CD4-positive, alpha-beta memory T cell (primary cell): ENCODE measurements at places on chromosomes 7 and 10.

- H3K4me1 ChIP-seq, result no peaks in the 10 kb centered on the region
- no peaks in the 10 kb centered on the region for H3K36me3 ChIP-seq
- H3K4me3 ChIP-seq, result no peak overlapping the region
- no peaks in the 10 kb centered on the region for H3K27me3 ChIP-seq
These were observed 25.3 kb upstream of the SMIM30 start for GRCh38 chr7:113143486-113144257.

DNA sequence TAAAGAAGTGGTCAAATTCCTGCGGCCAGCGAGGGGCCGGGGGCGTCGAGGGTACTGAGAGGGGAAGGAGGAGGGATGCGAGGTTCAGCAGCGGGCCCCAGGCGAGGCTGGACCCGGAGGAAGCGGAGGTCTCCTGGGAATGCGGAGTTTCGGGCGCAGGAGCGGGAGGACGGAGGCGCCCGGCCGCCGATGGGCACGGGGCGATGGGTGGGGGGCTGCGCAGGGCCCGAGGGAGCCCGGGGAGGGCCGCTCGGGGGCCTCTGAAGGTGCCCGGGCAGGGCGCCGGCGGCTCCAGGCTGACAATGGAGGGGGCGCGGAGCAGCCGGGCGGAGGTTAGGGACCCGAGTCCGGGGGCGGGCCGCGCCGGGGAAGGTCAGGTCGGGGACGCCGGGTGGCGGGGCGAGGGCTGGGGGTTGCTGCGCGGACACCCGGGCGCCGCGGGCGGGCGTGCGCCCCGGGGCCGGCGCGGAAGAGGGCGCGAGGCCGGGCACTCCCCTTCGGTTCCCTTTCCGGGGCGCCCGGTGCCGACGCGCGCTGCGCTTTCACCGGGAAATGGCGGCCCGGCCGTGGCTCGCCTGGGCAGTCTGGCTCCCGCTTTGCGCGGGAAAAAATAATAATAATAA is 683 bp downstream of the MACROH2A2 start:
- H3K4me1 ChIP-seq, result no peaks in the 10 kb centered on the region
- H3K4me3 ChIP-seq, result no peak overlapping the region
- H3K36me3 ChIP-seq, result no peaks in the 10 kb centered on the region
- DNase-seq, result no peak
- peaks cover 16% of the 10 kb centered on the region for H3K27me3 ChIP-seq
- H3K27ac ChIP-seq, result no peak overlapping the region

DNA sequence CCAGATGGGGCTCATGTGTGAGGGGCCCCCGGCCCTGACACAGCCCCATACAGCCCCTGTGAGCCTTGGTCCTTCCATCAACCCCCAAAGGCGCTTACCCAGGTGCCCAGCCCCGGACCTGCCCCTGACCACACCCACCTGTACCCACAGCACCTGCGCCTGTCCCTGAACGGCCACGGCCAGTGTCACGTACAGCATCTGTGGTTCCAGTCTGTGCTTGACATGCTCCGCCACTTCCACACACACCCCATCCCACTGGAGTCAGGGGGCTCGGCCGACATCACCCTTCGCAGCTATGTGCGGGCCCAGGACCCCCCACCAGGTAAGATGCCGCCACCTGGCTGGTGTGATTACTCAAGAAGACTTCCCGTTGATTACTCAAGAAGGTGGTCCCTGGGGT is 33.5 kb downstream of the SH2B2 start:
- no peaks in the 10 kb centered on the region for H3K36me3 ChIP-seq
- no peaks in the 10 kb centered on the region for H3K4me1 ChIP-seq
- no peak overlapping the region for H3K4me3 ChIP-seq
- no peak overlapping the region for H3K27ac ChIP-seq
- no peak for DNase-seq

- no peaks in the 10 kb centered on the region for H3K27me3 ChIP-seq
- no peak overlapping the region for H3K4me3 ChIP-seq
- H3K4me1 ChIP-seq, result peaks cover 50% of the 10 kb centered on the region
- H3K36me3 ChIP-seq, result peaks cover 29% of the 10 kb centered on the region
- peak; percentile 60 for DNase-seq
These were observed 84.0 kb downstream of the NRBF2 start for GRCh38 chr10:63217120-63217605.

- no peak for DNase-seq
- H3K36me3 ChIP-seq, result no peaks in the 10 kb centered on the region
- H3K4me3 ChIP-seq, result no peak overlapping the region
- no peak overlapping the region for H3K27ac ChIP-seq
- no peaks in the 10 kb centered on the region for H3K27me3 ChIP-seq
These were observed 99.0 kb upstream of the SMIM30 start for GRCh38 chr7:113217314-113217713.

- DNase-seq, result no peak
- no peaks in the 10 kb centered on the region for H3K27me3 ChIP-seq
- H3K4me3 ChIP-seq, result no peak overlapping the region
- H3K27ac ChIP-seq, result no peak overlapping the region
These were observed 17.3 kb upstream of the ADRB1 start for GRCh38 chr10:114026189-114027040.

DNA sequence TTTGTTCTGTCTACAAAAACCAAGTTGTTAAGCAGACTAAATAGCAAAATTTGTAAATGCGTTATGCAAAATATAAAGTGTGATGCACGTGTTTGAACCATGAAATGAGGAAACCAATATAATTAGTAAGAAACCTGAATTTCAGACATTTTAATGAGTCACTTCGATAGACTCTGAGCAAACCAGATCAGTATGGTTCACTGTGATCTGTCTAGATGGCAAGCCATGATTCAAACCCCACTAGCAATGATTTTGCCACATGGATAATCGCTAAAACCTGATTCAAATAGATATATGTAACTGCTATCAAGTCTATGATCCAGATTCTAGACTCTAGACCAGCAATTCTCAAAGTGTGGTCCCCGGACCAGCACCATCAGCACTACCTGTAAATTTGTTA is 24.8 kb downstream of the ZC3HAV1 start:
- peaks cover 98% of the 10 kb centered on the region for H3K4me1 ChIP-seq
- no peak for DNase-seq
- H3K36me3 ChIP-seq, result peaks cover 89% of the 10 kb centered on the region
- H3K4me3 ChIP-seq, result no peak overlapping the region
- no peaks in the 10 kb centered on the region for H3K27me3 ChIP-seq

DNA sequence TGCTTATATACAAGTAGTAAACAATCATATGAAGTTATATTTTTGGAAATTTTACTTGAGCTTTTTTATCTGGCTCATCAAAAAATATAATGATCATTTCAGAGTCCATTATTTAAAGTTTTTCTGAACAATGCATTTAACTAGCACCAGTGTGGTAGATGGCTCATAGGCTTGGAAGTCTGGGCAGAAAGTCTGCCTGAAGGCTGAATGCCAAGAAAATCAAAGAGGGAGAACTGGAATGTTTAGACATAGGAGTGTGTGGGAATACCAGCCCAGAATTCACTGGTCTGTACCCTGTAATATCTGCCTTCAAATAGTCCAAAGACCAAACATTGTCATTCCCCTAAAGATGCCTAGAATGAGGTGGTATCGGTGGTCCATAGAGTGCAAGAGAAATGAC is 40.3 kb upstream of the ANK3 start:
- no peak overlapping the region for H3K4me3 ChIP-seq
- DNase-seq, result no peak
- H3K4me1 ChIP-seq, result no peaks in the 10 kb centered on the region
- no peaks in the 10 kb centered on the region for H3K36me3 ChIP-seq
- H3K27ac ChIP-seq, result no peak overlapping the region
- no peaks in the 10 kb centered on the region for H3K27me3 ChIP-seq

- H3K27ac ChIP-seq, result peak overlapping the region; percentile 51
- no peak overlapping the region for H3K4me3 ChIP-seq
- peaks cover 96% of the 10 kb centered on the region for H3K4me1 ChIP-seq
- no peaks in the 10 kb centered on the region for H3K36me3 ChIP-seq
These were observed 43.9 kb downstream of the APBB1IP start for GRCh38 chr10:26481914-26482550.

GRCh38 chr7:30567081-30567480 is 27.6 kb upstream of the GARS1 start:
- no peaks in the 10 kb centered on the region for H3K4me1 ChIP-seq
- no peak overlapping the region for H3K27ac ChIP-seq
- H3K36me3 ChIP-seq, result peaks cover 10% of the 10 kb centered on the region

DNA sequence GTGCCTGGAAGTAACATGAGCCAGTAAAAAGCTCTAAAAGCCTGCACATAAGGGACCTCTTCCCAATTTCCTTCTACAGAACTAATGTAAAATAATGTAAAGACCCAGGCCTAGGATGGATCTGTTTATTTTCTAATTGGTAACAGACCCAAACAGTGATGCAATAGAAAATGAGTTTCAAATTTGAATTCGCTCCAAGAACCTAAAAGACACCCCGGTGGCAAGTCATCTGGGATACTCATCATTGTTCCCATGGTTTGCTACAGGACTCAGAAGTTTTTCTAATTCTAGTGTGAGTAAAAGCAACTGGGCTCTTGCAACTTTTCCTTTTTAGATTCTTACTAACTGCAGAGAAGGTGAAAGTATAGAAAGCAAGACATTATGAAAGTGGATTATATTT is 271.3 kb upstream of the CACNA2D1 start:
- no peak overlapping the region for H3K4me3 ChIP-seq
- no peaks in the 10 kb centered on the region for H3K27me3 ChIP-seq
- H3K27ac ChIP-seq, result no peak overlapping the region
- no peak for DNase-seq
- no peaks in the 10 kb centered on the region for H3K4me1 ChIP-seq

DNA sequence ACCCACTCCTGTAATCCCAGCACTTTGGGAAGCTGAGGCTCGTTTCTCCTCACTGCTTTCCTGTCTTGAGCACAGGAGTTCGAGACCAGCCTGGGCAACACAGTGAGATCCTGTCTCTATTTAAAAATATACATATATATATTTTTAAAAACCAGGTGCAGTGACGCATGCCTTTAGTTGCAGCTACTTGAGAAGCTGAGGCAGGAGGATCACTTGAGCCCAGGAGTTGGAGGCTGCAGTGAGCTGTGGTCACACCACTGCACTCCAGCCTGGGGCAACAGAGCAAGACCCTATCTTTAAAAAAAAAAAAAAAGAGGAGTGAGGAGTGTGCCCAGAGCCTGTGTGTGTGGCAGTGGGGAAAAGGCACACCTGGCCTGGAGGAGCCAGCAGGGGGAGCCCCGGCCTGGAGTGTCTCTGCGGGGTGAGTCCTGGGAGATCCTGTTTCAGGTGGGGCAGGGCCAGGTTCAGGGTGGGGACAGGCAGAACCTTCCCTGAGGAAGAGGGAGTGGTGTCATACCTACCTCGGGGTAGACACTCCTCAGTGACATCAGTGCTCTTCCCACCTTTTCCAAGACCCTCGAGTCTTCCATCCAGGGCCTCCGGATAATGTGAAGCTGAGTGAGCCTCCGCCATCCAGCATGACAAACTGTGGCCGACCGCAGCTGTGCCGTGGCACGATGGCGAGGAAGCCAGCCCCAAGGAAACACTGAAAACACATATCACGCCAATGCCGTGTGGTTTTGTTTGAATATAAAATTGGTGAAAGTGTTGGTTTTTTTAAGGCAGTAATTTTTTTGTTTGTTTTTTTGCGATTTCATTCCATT is 9.0 kb upstream of the ARPC1B start:
- no peak overlapping the region for H3K27ac ChIP-seq
- H3K4me1 ChIP-seq, result no peaks in the 10 kb centered on the region
- H3K4me3 ChIP-seq, result no peak overlapping the region
- DNase-seq, result peak; percentile 62

DNA sequence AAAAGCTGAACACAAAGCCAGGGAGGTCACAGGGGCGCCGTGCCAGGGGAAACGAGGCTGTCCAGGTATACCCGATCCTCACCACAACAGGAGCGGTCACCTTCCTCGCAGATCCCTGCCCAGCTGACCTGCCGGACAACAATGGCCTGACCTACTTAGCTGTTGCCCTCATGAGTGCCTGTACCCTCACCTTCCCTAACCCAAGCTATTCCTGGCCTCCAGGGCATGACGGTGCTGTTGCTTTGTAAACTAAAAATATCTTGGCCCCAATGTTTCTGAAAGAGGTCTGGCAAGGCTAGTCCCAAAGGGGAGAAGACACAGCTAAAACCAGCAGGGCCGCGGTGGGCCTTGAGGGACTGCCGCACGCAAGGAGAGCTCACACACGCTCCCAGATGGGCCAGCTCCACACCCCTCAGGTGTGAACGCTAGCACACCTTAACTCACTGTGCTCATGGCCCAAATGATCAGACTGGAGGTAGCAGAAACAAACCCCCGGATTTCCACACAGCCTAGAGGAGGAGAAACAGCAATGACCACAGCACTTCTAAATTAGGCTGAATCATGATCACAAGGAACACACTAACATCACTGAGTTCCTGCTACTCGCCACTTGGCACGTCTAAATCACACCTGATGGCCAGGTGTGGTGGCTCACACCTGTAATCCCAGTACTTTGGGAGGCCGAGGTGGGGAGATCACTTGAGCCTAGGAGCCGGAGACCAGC is 66.3 kb upstream of the CYTH3 start:
- H3K27ac ChIP-seq, result no peak overlapping the region
- no peak for DNase-seq
- no peaks in the 10 kb centered on the region for H3K27me3 ChIP-seq
- no peaks in the 10 kb centered on the region for H3K36me3 ChIP-seq
- H3K4me3 ChIP-seq, result no peak overlapping the region

GRCh38 chr7:30080818-30081217 is 52.6 kb downstream of the PLEKHA8 start:
- no peak for DNase-seq
- H3K4me3 ChIP-seq, result no peak overlapping the region
- no peaks in the 10 kb centered on the region for H3K4me1 ChIP-seq
- H3K36me3 ChIP-seq, result peaks cover 5% of the 10 kb centered on the region
- no peaks in the 10 kb centered on the region for H3K27me3 ChIP-seq
- no peak overlapping the region for H3K27ac ChIP-seq

DNA sequence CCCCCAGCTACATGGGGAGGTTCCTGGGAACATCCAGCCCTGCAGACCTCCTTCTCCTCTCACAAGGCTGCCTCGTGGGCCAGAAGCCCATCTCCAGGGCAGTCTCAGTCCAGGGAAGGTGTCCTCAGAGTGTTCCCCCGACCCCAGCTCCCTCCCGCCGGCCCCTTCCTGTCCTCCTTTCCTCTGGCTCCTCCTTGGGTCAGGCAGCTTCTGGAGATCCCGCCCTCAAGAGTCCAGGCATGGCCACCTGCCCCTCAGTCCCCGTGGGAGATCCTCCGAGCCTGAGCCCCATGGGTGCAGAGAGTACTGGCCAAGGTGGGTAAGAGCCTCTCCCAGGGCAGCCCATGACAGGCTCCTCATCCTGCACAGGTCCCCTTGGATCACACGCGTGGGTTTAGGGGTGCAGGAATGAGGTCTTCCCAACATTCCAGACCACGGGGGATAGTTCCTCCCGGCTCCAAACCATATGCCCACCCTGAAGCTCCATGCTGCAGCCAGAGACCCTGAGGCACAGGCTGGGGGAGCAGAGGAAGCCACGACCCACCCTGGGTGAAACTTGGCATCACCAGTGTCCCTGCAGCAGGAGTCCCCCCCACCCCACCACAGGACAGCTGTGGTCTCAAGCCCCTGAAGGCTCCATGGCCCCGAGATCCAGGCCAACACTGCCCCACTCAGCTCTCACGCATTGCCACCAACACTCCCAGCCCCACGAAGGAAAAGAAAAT is 65.5 kb downstream of the OAT start:
- H3K4me3 ChIP-seq, result no peak overlapping the region
- DNase-seq, result no peak
- H3K27me3 ChIP-seq, result no peaks in the 10 kb centered on the region
- no peak overlapping the region for H3K27ac ChIP-seq

GRCh38 chr7:112470194-112470593 is 10.6 kb upstream of the LSMEM1 start:
- H3K27me3 ChIP-seq, result no peaks in the 10 kb centered on the region
- DNase-seq, result no peak
- peaks cover 42% of the 10 kb centered on the region for H3K36me3 ChIP-seq
- H3K27ac ChIP-seq, result no peak overlapping the region
- no peak overlapping the region for H3K4me3 ChIP-seq

GRCh38 chr7:25545124-25546008 is 317.1 kb upstream of the NPVF start:
- H3K4me1 ChIP-seq, result no peaks in the 10 kb centered on the region
- no peak overlapping the region for H3K4me3 ChIP-seq
- H3K36me3 ChIP-seq, result no peaks in the 10 kb centered on the region
- peaks cover 3% of the 10 kb centered on the region for H3K27me3 ChIP-seq
